Activated T-helper 17 cell treated with anti-CD3 and anti-CD28 coated beads, Interleukin-2, amount 50 U/mL, for 72 hours (primary cell): ENCODE measurements at places on chromosomes 7 and 10. TPM values are rescaled to one million over a fixed set of nuclear protein-coding genes. Genes with fewer than 3 reads are reported as not detected.

The TFPI2 gene
- 0.42 TPM for total RNA-seq

The LIPM gene
- total RNA-seq, result not detected

The NEUROG3 gene
- total RNA-seq, result 0.78 TPM

The CLRN3 gene
- not detected for total RNA-seq

The TUBAL3 gene
- not detected for total RNA-seq

The GRM3 gene
- not detected for total RNA-seq

The DGKI gene
- total RNA-seq, result 9.2 TPM

The MGMT gene
- total RNA-seq, result 18.7 TPM

The GOLGA7B gene
- 8.2 TPM for total RNA-seq

The AMZ1 gene
- total RNA-seq, result not detected

The CELF2 gene
- 146 TPM for total RNA-seq

The ITGB8 gene
- total RNA-seq, result 0.26 TPM

The CYP2C19 gene
- total RNA-seq, result 0.16 TPM

The LIPK gene
- total RNA-seq, result not detected

The FFAR4 gene
- total RNA-seq, result not detected

The CCZ1B gene
- total RNA-seq, result 50.7 TPM

The CCDC7 gene
- total RNA-seq, result 14.6 TPM

The GIMAP8 gene
- total RNA-seq, result 16.4 TPM

The DNAH11 gene
- total RNA-seq, result 5.9 TPM

The LOXL4 gene
- not detected for total RNA-seq

The PDE6C gene
- not detected for total RNA-seq

The C7orf57 gene
- 0.95 TPM for total RNA-seq

The AKR1C2 gene
- not detected for total RNA-seq

The PLAC9 gene
- total RNA-seq, result not detected

The SRRM3 gene
- 0.26 TPM for total RNA-seq

The PPP1R17 gene
- total RNA-seq, result not detected

The AOC1 gene
- not detected for total RNA-seq

The GPC2 gene
- 2.8 TPM for total RNA-seq

The ZNF722 gene
- total RNA-seq, result not detected
